Tracheal epithelial cell (primary cell): ENCODE measurements at places on chromosomes 11 and 22. TPM values are rescaled to one million over a fixed set of nuclear protein-coding genes. Genes with fewer than 3 reads are reported as not detected.

ZNRF3 gene
- 5.1 and 7.2 TPM in 2 replicates for total RNA-seq

CABP4 gene
- total RNA-seq, result under 0.01 TPM in 1 of 2 replicates, not detected in the other

APOA5 gene
- not detected in 2 replicates for total RNA-seq

OR4A16 gene
- total RNA-seq, result not detected in 2 replicates

ALDH3B2 gene
- total RNA-seq, result 25.1 and 57.3 TPM in 2 replicates

PHF21B gene
- not detected in 2 replicates for total RNA-seq

KLHL35 gene
- 2.4 TPM in 1 of 2 replicates, not detected in the other for total RNA-seq

MDK gene
- total RNA-seq, result 19.2 and 28.7 TPM in 2 replicates

MYO7A gene
- under 0.01 and 0.24 TPM in 2 replicates for total RNA-seq

MYEOV gene
- under 0.01 and 4.8 TPM in 2 replicates for total RNA-seq

NAALADL1 gene
- 15.9 and 18.1 TPM in 2 replicates for total RNA-seq

HPX gene
- total RNA-seq, result 0.85 TPM in 1 of 2 replicates, not detected in the other

CCDC89 gene
- total RNA-seq, result not detected in 2 replicates

CBLIF gene
- total RNA-seq, result not detected in 2 replicates

MYO18B gene
- total RNA-seq, result under 0.01 TPM in 1 of 2 replicates, not detected in the other

IFITM1 gene
- total RNA-seq, result 0.43 and 7.5 TPM in 2 replicates

PNPLA5 gene
- total RNA-seq, result not detected in 2 replicates

MPZL3 gene
- 28.2 and 34.3 TPM in 2 replicates for total RNA-seq

MMP8 gene
- total RNA-seq, result 0.24 TPM in 1 of 2 replicates, not detected in the other

BBS1 gene
- 13.0 and 16.4 TPM in 2 replicates for total RNA-seq

GRIA4 gene
- total RNA-seq, result 0.48 TPM in 1 of 2 replicates, not detected in the other

GGTLC3 gene
- total RNA-seq, result not detected in 2 replicates

IL10RA gene
- under 0.01 TPM in 1 of 2 replicates, not detected in the other for total RNA-seq

PUS3 gene
- 10.1 and 18.5 TPM in 2 replicates for total RNA-seq

TNNI2 gene
- total RNA-seq, result not detected in 2 replicates

SYT13 gene
- total RNA-seq, result 7.2 TPM in 1 of 2 replicates, not detected in the other

LRRN4CL gene
- under 0.01 and 0.21 TPM in 2 replicates for total RNA-seq

IGSF9B gene
- under 0.01 and 0.43 TPM in 2 replicates for total RNA-seq

TESMIN gene
- 6.7 and 7.0 TPM in 2 replicates for total RNA-seq

DERL3 gene
- 1.2 TPM in 1 of 2 replicates, not detected in the other for total RNA-seq

OR5T1 gene
- not detected in 2 replicates for total RNA-seq

NPAS4 gene
- not detected in 2 replicates for total RNA-seq

RAB3IL1 gene
- 1.1 and 1.9 TPM in 2 replicates for total RNA-seq

POU2F3 gene
- total RNA-seq, result 0.24 TPM in 1 of 2 replicates, not detected in the other

PITPNB gene
- 20.0 and 20.7 TPM in 2 replicates for total RNA-seq

TBX1 gene
- total RNA-seq, result 10.1 and 13.4 TPM in 2 replicates

MRPL23 gene
- total RNA-seq, result 111 and 162 TPM in 2 replicates

ELMOD1 gene
- total RNA-seq, result under 0.01 TPM in 1 of 2 replicates, not detected in the other

DUSP8 gene
- 0.21 and 0.96 TPM in 2 replicates for total RNA-seq

OR2AG1 gene
- total RNA-seq, result not detected in 2 replicates

GAL gene
- 0.43 and 0.96 TPM in 2 replicates for total RNA-seq

BACE1 gene
- total RNA-seq, result 6.0 and 10.7 TPM in 2 replicates

C11orf16 gene
- total RNA-seq, result not detected in 2 replicates

EIF3L gene
- total RNA-seq, result 380 and 527 TPM in 2 replicates

CSRP3 gene
- not detected in 2 replicates for total RNA-seq

OR2AT4 gene
- total RNA-seq, result not detected in 2 replicates

TRPC6 gene
- 3.0 TPM in 1 of 2 replicates, not detected in the other for total RNA-seq

RAG2 gene
- total RNA-seq, result not detected in 2 replicates

OR8G5 gene
- total RNA-seq, result not detected in 2 replicates
